ENCODE measurements at places on chromosomes 11 and 22.

DNA sequence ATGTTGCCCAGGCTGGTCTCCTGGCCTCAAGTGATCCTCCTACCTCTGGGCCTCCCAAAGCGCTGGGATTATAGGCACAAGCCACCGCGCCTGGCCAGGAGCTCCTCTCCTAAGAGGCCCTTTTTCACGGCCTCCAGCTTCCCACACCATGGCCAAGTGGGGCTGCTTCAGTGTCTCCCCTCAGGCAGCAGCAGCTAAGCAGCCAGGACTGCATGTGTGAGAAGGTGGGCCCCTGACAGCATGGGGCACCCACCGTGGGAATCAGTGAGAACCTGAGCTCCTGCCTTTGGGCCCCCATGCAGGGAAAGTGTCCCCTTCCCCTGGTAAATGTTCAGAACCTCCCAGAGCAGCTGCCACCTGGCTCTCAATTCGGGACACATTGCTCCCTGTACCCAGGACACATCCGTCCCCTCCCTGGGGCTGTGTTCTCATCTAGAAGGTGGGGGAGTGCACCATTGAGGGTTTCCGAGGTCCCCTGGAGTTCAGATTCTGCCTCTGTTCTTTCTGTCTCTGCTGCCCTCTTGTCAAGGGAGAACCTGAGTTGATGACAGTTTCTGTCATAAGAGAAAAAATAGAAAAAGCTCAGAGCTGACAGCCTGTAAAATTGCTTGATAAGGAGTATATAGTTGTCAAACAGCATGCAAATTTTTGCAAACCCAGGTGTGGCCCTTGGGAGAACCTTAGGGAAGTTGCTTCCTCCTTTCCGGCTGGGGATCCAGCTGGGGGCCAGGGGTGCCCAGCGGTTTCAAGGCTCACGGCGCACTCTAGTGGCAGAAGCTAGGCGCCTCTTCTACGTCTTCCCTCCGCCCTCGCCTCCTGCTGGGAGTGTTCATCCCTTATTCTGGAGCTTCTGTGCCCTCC, 29.7 kb downstream of the FAM83F start:
- no peak for DNase-seq

- no peak for DNase-seq
These were observed 116.7 kb downstream of the MN1 start for GRCh38 chr22:27684901-27685300.

GRCh38 chr22:46132830-46133587, 17.3 kb upstream of the PPARA start:
- DNase-seq, result no peak

DNA sequence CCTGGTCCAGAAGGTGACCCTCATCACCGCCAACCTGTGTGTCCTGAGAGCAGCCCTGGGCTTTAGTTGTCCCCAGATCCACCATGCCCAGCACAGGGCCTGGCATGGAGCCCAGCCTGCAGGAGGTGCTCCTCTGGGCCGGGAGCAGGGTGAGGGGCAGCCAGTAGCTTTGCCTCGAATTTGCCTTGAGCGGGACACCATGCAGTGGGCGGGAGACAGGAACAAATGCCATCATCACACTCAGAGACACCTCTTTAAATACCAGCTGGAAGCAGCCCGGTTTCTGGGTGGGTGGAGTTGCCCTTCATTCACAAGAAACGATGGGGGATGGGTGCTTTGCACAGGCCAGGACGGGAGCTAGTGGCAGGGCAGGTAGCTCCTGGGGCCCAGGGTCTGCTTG, 19.3 kb downstream of the FLRT1 start:
- no peak for DNase-seq

DNA sequence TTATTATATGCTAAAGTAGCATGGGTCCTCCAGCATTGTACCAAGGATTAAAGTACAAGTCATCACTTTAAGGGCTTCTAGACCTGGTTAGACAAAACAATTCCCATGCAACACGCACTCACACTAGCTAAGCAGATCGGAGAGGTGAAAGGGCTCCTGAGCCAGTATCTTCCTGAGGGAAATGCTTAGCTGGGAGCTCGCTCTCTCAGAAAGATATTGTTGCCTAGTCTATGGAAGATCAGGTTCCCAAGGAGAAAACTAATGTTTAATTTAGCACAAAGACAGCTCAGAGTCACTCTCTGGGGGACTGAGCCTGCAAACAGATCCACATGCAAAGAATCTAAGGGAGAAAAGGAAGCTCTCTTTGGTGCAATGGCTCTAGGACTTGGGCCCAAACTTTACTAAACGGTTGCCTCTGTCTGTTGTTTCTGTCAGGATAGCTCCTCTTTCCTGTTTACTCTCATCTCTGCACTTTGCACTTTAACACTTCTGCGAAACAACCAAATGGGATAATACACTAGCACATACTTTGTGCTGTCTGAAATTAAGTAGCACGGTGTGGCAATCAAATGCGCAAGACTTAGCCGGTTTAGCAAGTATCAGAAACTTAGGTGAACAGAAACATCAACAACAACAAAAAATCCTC, 10.7 kb downstream of the MAML2 start:
- DNase-seq, result no peak

DNA sequence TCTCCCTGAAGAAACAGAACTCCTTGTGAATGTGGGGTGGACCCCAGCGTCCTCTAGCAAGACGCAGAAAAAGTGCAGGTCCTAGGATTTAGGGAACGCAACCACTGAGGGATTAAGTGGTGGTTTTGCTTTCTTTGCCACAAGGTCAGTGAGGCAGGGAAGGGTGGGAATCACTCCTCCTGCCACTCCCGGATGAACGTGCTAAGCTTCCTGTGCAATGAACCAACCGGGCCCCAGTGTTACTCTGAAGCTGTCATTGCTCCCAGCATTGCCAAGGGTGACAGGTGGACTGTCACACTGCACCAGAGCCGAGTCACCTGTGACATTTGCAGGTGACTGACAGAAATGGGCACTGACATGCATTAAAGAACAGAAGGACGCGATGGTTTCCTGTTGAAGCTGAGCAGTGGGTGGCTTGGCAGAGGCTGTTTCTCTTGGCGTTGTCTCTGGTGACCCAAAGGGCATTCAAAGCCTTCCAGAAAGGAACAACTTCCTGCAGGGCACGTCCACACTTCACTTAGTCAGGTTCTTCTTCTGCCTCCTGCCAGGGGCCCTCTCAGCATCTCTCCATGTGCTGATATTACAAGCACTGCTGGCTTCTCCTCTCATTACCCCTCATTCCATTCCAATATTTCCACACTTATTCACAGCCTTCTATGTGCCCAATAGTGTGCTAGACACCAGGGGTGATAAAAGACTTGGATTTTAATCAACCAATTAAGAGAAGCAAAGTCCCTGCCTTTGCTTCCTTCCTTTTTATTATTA, 9.7 kb downstream of the KIRREL3 start:
- no peak for DNase-seq

- no peak for DNase-seq
These were observed 19.8 kb downstream of the TPST2 start for GRCh38 chr22:26570115-26570514.

DNA sequence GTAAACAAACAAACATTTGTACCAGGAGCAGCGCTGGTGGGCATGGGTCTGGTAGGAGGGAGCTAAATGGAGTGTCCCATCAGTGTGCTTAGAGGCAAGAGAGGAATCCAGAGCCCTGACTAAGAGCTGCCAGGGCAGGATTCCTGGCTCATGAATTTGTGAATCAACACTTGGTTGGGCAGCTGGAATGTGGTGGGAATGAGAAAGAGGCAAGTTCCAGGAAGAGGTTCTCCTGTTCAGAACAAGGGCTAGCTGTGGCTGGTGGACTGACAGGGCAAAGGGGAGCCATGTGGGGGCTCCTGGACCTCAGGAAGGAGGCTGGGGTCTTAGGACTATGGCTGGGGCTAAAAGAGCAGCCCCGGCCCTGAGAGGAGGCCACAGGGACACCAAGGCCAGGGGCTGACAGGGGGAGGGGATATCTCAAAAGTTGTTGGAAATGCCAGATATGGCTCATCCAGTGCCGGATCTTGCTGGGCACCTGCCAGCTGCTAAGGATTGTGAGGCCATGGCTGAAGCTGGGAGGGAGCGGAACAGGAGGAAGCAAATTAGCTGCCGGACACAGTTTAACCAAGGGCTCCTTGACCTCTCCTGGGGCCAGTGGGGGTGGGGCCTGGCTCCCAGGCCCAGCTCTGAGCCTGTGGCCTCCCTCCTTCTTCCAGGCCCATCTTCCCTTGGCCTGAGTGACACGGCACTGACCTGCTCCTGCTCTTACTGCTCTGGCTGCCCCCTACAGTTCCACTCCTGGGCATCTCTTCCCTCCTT, 14.6 kb upstream of the P2RY6 start:
- DNase-seq, result no peak

DNA sequence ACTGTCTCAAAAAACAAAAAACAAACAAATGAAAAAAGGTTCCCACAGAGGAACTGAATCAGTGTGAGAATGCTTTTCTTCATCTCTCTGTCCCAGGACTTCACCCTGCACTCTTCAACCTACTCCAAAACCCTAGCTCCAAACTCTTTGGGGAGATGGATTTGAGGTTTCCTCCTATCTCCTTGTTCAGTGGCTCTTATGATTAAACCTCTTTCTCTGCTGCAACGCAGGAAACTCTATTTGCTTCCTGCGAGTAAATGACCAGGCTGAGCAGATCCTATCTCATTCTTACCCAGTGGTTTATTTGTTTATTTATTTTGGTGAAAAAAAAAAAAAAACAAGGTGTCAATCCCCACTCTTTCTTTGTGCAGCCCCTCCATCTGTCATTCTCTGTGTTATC, 12.0 kb downstream of the SLC6A5 start:
- no peak for DNase-seq

DNA sequence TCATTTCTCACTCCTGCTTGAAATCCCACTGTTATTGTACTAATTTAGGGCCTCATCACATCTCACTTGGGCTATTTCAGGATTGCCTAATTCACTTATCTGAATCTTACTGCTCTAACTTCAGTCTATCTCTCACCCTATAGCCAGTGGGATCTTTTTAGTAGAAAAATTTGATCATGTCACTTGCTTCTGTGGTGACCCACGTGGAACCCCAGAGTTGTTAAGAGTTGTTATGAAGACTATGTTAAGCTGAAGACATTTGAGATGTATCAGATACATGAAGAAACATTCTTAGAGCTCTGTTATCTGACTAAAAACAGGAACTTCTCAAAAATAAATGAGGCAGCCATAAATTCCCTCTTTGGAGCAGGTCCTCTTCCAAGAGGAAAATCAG, 1375.6 kb upstream of the TENM4 start:
- DNase-seq, result no peak

DNA sequence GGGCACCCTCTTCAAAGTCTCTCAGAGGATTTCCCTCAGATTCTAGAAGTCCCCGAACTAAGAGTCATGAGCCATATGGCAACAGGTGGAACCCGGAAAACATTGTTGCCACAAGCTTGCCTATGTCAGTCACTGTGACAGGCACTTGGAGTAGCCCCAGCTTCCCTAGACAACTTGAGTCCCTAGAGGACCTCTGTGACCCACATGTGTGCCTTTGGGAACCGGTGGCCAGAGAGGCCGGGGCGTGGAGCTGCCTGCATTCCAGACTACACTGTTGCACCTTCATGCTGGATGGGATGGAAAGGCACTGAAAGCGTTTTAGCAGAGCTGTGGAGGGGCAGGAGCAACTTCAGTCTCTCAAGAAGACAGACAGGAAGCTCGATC, 12.1 kb downstream of the SLC37A2 start:
- DNase-seq, result no peak

DNA sequence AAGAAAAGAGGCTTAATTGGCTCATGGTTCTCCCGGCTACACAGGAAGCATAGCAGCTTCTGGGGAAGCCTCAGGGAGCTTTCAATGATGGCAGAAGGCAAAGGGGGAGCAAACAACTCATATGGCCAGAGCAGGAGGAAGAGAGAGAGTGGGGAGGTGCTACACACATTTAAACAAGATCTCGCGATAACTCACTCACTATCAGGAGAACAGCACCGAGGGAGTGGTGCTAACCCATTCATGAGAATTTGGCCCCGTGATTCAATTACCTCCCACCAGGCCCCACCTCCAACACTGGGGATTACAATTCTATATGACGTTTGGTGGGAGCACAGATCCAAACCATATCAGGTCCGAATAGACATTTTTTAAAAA, 41.7 kb upstream of the APLNR start:
- DNase-seq, result no peak

GRCh38 chr22:42632096-42632495, 8.3 kb downstream of the ATP5MGL start:
- no peak for DNase-seq

- no peak for DNase-seq
These were observed 37.7 kb upstream of the CCDC188 start for GRCh38 chr22:20188567-20188877.

- DNase-seq, result no peak
These were observed 10.1 kb downstream of the MCM5 start for GRCh38 chr22:35409783-35410662.

DNA sequence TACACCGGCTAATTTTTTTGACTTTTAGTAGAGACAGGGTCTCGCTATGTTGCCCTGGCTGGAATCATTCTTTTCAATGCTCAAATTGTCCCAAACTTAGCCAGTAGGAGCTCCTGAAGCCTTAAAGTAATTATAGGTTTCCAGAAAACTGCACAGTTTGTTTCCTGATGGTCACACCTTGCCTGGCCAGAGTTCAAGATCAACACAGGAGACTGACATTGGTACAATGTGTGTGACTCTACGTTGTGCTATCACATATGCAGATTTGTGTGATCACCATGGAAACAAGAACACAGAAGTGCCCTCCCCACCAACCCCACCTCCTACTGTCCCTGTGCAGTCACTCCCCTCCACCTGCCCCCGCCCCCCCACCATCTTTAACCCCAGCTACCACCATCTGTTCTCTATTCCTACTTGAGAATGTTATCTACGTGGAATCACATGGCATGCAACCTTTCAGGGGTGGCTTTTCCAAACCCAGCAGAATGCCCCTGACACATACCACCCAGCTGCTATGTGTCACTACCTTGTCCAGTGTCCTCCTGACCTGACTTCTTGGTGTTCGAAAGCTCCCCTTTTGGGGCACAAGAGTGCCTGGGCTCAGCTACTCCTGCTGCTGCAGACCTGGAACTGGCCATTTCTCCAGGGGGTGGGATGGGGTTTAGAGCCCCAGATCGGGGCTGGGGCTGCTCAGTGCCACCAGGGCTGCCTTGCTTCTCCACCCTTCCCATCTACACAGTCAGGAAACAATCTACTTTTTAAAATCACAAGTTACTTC, 6.1 kb upstream of the NAP1L4 start:
- no peak for DNase-seq

- DNase-seq, result no peak
These were observed 16.4 kb downstream of the MMP20 start for GRCh38 chr11:102608699-102609098.

- DNase-seq, result no peak
These were observed 200.0 kb upstream of the NAV2 start for GRCh38 chr11:19512618-19513017.

All from cortex of kidney (tissue), 1 donor.